Hypothalamus (tissue), 51 donors: ENCODE measurements at places on chromosomes 13 and 19.

DNA sequence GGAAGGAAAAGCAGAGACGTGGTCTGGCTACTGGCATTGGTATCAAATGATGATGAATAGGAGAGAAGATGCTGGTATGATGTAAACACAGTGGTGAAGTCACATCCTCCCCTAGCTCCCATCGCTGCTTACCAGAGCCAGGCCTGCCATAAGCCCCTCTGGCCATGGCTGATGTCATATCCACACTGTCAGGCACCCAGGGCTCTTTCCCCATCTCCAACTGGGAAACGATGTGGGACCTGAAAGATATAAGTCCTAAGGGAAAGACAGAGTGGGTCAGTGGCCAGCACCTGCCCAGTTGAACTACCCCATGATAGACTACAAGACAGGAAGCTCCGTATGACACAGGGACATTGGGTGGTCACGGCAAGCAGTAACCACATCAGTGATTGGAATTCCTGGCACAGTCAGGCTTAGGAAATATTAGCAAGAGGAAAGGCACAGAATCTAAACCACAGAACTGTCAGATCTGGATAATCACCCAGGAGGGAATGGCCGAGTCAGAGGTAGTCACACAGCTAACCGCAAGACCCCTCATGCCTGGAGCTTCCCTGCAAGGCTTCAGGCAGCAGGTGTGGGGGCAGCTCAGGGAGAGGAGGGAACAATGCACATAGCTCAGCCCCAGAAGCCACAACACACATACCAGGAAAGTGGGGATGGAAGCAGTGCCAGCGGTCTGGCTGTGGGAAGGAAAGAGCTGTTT lies 3.8 kb downstream of the ZNF792 start:
- no peak for DNase-seq

GRCh38 chr13:110443622-110444225 lies 117.8 kb downstream of the RAB20 start:
- no peak for DNase-seq

- no peak for DNase-seq
Measured at GRCh38 chr13:85799097-85799582, at the start of gene SLITRK6. SLITRK6 (minus strand) TSS chr13:85799419; CDS start chr13:85796508, 2,911 bp downstream.

DNA sequence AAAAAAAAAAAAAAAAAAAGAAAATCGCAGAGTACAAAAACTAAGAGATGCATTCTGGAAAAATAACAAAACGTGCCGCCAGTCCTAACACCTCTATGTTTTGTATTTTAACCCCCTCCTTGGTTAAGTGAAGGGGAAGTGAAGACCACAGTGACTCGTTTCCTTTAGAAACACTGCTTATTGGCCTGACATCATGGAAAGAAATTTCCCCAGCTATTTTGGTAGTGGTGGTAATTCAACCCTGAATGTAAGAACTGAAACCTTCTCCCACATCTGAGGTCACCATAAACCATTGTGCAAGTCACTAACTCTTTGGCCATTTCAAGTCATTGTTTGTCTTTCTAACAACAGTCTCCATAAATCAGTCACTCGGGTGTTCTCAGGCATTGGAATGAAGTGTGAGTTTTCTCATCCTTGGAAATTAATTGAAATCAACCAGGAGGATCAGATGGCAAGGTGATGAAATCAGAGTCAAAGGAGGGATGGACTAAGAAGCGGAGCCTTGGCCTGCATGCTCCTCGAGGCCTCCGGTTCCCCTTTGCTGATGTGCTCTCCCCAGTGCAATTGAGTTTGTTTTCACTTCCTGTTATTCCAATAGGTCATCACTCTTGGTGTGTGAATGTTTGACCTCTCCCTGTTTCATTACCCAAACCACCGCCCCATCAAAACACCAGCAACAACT lies 443.9 kb downstream of the FGF9 start:
- DNase-seq = no peak

- DNase-seq = no peak
Measured at GRCh38 chr13:102598061-102598460, 1.3 kb downstream of the TPP2 start.

DNA sequence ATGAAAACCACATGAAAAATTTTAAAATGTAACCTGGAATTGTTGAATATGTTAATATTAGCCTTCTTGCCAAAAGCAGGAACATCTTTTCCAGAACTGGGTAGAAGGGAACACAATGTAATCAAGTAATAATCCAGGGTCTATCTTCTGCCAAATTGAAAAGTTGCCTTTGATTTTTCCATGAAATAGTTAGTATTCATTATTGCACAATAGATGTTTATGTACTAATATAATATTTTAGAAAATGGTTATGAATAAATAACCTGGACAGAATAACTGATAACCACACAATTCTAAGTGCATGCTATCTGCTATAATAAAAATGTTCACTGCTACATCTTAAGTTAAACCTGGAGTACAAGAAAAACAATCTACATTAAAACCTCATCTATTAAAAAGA lies 802.3 kb downstream of the LIG4 start:
- DNase-seq = no peak

DNA sequence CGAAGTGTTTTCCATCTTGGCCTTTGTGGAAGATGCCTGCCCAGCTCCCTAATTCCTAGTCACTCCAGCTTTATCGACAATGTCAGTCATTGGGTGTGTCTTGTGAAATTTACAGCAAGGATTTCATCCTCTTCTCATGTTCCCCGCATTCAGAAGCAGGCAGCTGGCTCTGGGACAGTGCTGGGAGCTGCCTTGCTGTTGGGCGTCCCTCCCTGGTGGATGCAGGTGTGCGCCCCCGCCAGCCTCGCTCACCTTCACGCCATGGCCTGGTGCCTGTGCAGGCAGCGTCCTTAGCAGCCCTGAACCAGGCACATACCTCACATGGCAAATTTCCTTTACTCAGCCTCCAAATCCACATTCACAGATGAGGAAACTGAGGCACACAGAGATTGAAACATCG lies 39.7 kb upstream of the TFDP1 start:
- no peak for DNase-seq

GRCh38 chr13:50228527-50228926 lies 213.3 kb downstream of the KCNRG start:
- DNase-seq = no peak

GRCh38 chr13:60152904-60153303 lies 10.8 kb downstream of the DIAPH3 start:
- no peak for DNase-seq

DNA sequence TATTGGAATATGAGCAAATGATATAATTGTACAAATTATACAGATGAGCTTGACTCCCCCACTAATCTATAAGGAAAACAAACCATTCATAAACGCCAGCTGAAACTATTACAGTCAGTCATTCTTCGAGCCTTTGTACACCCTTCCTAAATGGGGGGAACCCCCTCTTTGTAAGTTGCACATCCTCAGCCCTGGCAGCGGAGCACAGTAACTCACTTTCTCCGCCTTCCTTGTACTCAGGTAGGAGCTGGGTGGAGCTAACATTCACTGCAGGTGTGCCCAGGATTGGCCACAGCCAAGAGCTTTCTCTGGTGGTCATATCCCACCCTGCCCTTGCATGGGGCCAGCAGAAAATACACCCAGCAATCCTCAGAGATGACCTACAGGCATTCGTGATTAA lies 28.6 kb downstream of the PIN1 start:
- DNase-seq = no peak

DNA sequence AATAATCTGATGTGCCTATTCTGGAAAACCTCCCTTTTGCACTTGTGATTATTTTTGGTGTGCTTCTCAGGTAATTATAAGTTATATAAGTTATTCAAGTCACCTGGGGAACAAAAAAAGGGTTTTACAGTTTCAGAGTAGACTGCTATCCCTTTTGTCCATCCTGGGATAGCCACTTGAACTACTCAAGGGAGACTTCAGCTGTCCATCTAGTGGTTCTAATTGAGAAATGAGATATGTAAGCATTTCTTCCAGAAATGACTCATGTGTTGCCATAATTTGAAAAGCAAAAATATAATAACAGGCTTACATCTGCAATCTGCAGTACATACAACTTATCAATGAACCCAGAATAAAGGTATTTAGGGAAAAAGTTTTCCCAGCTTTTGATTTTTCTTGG lies 20.4 kb downstream of the UBL3 start:
- DNase-seq = no peak

GRCh38 chr13:45737571-45738017 lies 35.5 kb downstream of the CBY2 start:
- no peak for DNase-seq

- DNase-seq = no peak
Measured at GRCh38 chr19:18987456-18987855, 45.9 kb downstream of the SUGP2 start.

GRCh38 chr13:107942030-107942617 lies 273.2 kb downstream of the LIG4 start:
- DNase-seq = no peak

GRCh38 chr19:19258589-19259338 lies 14.3 kb downstream of the TM6SF2 start:
- DNase-seq = no peak

DNA sequence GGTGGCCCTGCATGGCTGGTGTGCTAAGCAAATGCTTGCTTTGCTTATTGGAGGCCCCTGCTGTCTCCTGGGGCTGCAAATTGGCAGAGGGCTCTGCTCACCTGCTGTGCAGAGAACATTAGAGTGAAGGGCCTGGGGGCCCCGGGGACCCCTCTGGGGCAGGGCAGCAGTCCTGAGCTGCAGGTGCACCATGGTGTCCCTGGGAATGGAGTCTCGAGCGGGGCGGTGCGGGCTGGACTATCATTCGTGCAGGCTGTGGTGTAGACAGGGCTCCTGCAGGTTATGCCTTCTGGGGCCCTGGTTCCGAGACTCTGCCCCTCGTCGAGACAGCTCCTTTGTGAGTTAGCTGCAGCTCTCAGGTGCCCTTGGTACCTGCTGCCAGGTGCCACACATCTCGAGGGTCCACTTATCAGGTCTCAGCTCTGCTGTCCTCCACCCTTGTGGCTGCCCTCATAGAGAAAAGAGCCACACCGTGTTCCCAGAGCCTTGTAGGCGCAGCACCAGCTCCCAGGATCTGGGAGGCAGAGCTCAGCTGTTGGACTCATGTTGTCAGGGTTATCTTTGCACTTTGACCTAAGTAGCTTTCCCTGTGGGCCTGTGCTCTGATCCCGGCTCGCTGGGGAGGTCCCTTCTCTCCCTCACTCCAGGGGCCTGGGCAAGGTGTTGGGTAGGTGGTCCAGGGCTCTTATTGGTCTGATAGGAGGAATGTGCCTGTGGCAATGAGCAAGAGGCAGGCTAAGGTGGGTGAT lies 58.0 kb upstream of the ZNF536 start:
- no peak for DNase-seq

- no peak for DNase-seq
Measured at GRCh38 chr19:4277191-4277696, 1.8 kb upstream of the SHD start.
